ENCODE measurements at places on chromosomes 6 and 20.
A peak's percentile ranks its signal among the peaks of the same experiment; 100 is the strongest.

- no peak for DNase-seq
Measured at GRCh38 chr6:108927927-108928326, 79.7 kb downstream of the ARMC2 start.

GRCh38 chr6:20509212-20509611 lies 25.0 kb upstream of the CDKAL1 start:
- no peak for DNase-seq

DNA sequence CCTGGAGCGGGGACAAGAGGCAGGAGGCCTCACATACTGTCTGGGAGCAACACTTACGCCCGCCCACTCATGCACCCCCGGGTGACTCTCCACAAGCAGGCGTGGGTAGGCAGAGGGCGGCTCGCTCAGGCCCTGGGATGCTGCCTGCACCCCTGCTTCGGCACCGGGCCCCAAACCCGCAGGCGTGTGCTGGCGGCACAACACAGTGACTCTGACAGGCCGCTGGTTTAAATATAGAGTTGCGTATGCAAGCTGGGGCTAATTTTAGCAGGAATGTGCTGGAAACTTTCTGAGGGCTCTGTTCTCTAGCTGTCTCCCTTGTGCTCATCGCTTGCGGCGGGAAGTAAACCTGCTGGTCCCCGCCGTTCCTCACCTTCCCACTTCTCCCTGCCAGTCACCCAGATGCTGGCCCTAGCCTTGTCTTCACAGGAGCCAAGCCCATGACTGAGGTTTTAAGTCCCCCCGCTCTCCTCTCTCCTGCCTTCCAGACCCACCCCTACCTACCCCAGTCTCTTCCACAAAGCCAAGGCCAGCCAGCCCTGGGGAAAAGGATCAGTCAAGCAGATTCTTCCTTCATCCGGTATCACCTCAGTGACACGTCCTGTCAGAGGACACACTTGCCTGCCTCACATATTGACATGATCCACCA lies 94.5 kb upstream of the FOXP4 start:
- DNase-seq = no peak

DNA sequence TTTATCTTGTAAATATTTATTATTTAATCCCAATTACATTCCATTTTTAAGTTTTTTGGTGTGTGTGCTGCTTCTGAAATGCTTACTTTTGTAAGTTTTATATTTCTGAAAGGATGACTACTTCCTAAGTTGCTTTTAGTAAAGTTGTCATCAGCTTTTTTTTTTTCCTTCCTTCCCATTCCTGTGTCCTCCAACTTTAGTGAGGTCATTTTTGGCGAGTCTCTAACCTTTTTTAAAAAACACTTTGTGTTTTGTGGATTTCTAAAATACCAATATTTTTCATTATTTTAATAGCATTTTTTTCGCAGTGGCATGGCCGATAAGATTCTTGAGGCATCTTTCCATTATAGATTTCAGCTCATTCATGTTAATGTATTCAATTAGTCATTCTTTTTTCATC lies 30.9 kb downstream of the FIG4 start:
- DNase-seq = no peak

DNA sequence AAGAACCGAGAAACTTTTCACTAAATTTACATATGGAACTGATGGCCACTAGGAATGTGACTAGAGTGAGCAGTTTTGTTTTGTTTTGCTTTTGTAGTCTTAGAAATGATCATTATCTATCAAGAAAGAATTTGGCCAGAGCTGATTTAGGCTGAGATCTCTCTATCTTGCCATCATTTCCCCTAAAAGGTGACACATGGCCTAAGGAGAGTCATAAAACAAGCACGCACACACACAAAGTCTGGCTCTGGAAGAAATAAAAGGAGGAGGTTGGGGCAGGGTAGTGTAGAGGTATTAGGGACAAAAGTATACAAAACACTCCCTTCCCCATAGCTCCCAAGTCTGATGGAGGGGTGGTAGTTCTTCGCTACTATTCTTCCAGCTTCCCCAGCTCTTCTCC lies 56.4 kb downstream of the RIPOR2 start:
- no peak for DNase-seq

GRCh38 chr6:190596-191395 lies 101.5 kb upstream of the DUSP22 start:
- peak; percentile 75 for DNase-seq

DNA sequence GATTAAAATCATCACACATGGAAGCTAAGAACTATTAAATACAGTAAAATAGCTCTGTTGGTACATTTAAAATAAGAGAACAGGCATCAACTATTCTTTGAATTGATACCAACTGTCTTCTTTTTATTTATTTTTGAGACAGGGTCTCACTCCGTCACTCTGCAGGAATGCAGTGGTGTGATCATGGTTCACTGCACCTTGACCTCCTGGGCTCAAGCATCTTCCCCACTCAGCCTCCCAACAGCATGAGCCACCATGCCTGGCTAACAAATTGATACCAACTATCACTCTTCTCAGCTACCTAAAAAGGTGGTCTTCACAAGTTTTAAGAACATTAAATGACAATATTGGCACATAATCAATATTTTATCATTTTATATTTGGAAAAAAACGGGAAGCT lies 7.8 kb upstream of the PNISR start:
- no peak for DNase-seq

Measured in WERI-Rb-1 (cell line).